ENCODE measurements at places on chromosomes 12 and 14.

DNA sequence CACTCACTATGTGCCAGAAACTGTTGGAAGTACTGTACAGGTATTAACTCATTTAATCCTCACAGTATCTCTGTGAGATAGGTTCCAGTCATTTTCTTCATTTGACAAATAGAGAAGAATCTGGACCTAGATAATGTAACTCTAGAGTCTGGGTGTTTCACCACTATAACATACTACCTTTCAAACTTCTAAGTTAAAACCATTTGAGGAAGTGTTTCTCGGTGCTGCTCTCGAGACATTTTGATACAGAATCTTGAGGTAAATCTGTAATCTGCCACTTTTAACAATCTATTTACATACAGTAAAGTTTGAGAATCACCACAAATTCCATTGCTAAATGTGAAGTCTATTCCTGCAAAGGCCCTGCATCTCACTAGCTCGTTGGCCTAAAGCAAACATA lies 8.8 kb downstream of the OLR1 start:
- no peak for DNase-seq

DNA sequence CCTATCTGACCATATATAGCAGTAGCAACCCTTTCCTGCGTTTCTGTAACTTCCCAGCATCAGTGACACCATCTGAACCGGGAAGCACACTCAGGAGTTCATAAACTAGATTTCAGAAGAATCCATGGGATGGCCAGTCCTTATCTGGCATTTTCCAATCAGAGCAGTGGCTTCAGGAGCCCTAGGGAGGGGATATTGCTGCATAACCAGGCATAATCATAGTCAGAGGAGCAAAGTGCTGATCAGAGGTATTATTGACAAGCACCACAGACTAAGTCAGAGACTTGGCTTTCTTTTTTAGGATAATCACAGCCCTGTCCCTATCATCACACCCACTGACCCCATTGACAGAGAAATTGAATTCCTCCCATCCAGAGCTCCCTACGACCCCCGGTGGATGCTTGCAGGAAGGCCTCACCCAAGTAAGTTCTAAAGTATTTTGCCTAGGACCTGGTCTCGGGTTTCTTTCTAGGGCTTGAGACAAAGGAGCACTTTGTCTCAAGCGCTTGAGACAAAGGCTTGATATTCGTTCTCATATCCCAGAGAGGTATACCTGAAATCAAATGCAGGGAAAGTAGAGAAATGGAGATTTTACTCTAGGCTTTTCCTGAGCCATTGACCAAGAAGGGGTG lies 55.1 kb downstream of the FOXN4 start:
- DNase-seq = no peak

- no peak for DNase-seq
These were observed 2.8 kb downstream of the ARHGEF40 start for GRCh38 chr14:21072781-21073339.

DNA sequence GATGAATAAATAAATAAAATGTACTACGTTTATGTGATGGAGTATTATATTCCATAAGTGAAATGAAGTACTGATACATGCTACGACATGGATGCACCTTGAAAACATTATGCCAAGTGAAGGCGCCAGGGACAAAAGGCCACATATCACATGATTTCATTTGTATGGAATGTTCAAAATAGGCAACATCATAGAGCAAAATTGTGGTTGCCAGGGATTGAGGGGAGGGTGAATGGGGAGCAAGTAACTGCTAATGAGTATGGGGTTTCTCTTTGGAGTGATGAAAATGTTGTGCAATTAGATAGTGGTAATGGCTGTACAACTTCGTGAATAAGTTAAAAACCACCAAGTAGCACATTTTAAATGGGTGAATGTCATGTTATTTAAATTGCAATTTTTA lies 132.8 kb downstream of the SLC38A4 start:
- no peak for DNase-seq

- no peak for DNase-seq
These were observed 6.7 kb upstream of the SSPN start for GRCh38 chr12:26188641-26189040.

DNA sequence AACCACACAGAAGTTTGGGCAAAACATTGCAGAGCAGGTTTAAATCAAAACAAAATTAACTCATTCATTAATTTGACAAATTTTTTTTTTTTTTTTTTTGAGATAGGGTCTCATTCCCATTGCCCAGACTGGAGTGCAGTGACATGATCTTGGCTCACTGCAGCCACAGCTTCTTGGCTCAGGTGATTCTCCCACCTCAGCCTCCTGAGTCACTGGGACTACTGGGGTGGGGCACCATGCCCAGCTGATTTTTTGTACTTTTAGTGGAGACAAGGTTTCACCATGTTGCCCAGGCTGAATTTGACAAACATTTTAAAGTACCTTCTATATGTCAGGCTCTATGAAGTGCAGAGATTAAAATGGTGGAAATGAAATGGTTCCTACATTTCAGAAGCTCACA lies 257.1 kb upstream of the NPAS3 start:
- no peak for DNase-seq

DNA sequence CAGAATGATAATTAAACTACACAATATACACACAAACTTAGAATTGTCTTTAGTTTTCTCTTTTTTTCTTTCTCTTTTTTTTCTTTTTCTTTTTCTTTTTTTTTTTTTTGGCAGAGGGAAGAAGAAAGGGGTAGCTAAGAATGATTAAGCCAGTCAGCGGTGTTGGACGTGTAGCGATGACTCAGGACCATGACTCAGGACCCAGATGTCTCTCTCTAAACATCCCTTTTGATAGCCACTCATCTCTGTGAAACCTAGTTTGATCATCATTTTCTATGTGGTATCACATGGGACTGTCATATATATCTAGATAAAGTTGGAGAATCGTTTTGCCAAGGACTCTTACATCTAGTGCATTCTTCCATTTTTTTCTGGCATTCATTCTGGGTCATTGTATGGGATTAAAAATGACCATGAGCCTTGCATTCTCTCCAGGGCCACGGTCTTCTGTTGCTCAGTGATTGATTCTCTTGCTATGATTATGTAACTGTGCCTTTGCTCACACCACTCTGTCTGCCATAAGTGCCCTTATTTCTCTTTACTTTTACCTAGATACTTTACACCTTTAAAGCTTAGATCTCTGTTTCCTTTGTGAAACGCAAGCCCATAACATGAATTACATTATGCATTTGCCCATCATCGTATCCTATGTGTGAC lies 26.6 kb upstream of the NRXN3 start:
- peak; percentile 2 for DNase-seq

GRCh38 chr12:2642896-2643425 lies 151.8 kb upstream of the FKBP4 start:
- no peak for DNase-seq

DNA sequence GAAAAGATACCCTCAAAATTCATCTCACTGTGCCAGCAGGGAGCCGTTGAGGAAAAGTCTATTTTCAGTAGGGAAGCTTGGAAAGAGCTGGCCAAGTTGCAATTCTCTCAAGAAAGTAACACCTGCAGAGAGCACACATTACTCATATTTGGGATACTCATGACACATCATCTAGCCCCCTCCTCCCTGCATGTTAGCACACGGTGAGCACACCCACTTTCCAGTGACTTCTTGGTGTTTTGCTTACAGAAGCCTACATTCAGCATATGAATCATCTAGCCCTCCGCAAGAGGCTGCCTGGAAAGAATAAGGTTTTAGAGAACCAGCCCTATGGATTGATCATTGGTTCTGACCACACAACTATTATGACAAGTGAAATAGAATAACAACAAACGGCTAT lies 124.5 kb downstream of the PTPRO start:
- DNase-seq = no peak

DNA sequence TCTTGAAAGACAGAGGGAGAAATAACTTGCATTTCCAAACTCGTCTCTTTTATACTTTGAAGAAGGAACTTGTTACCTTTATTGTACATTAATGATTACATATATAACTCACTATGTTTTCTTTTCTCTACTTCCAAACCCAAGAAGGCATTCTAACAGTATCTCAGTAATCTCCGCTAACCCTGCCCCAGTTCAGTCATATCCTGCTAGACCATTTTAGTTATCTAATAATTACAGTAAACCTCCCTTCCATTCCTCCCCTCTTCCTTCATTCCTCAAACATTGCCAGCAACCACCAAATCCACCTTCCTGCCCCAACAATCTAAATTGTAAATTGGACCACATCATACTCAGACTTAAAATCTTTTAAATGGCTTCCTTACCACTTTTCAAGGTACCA lies 30.6 kb downstream of the STK38L start:
- no peak for DNase-seq

GRCh38 chr14:50529288-50530179 lies 2.8 kb downstream of the MAP4K5 start:
- DNase-seq = no peak

- no peak for DNase-seq
These were observed 5.5 kb downstream of the HOXC10 start for GRCh38 chr12:53990311-53991076.

- DNase-seq = no peak
These were observed 71.5 kb downstream of the SCARB1 start for GRCh38 chr12:124792156-124792555.

DNA sequence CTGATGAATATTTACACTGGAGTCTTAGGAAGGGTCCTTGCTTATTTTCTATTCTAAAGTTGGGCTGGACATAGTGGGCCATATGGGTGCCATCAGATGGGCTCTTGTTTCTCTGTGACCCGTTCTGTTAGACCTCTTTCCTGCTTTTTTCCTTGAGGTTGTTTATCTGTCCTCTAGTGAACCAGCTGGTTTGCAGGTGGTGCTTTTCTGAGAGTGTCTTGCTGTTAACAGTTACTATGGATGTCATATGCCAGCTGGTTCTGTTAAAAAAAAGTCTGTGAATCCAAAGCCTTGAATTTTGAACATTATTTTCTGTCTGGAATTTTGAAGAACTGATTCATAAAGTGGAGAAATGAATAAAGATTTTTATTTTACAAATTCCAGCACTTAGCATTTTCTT lies 29.2 kb downstream of the ZC3H14 start:
- DNase-seq = no peak

DNA sequence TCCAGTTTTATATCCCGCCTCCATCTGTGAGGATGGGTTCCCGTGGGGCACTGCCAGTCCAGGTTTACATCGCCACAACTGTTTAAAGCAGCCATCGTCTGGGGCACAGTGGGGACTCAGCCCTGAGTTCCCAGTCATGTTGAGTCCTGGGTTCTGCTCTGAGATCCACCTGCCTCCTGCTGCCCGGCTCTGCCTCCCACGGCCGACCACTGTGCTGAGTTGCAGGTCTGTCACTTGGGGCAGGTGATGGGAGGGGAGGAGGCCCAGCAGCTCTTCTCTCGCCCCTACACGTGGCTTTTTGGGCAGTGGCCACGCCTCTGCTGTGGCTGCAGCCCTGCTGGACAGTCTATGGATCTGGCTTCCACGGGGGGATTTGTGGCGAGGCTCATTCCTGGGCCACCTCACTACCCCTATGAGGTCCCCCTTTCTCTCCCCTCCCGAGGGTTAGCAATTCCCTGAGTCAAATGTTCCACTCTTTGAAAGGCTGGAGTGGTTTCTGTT lies 143.0 kb downstream of the ADGRD1 start:
- no peak for DNase-seq

DNA sequence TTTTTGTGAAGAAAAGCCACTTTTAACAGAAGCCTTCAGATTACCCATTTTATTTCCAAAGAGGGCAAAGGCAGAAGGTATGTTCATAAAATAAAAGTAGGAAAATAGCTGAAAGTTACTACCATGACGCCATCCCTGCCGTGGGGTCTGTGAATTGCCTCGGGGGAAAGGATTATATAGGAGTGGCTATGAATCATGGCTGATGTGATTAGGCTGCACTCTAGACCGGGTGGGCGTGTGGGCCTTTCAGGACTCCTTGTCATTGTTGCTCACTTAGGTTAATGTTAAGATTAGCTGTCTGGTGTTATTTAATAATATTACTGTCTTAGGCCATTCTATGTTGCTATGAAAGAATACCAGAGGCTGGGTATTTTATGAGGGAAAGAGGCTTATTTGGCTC lies 195.5 kb downstream of the EGLN3 start:
- DNase-seq = no peak

GRCh38 chr12:54424224-54424623 lies 5.2 kb upstream of the ITGA5 start:
- DNase-seq = no peak

GRCh38 chr14:49051328-49052060 lies 534.7 kb downstream of the RPS29 start:
- no peak for DNase-seq

DNA sequence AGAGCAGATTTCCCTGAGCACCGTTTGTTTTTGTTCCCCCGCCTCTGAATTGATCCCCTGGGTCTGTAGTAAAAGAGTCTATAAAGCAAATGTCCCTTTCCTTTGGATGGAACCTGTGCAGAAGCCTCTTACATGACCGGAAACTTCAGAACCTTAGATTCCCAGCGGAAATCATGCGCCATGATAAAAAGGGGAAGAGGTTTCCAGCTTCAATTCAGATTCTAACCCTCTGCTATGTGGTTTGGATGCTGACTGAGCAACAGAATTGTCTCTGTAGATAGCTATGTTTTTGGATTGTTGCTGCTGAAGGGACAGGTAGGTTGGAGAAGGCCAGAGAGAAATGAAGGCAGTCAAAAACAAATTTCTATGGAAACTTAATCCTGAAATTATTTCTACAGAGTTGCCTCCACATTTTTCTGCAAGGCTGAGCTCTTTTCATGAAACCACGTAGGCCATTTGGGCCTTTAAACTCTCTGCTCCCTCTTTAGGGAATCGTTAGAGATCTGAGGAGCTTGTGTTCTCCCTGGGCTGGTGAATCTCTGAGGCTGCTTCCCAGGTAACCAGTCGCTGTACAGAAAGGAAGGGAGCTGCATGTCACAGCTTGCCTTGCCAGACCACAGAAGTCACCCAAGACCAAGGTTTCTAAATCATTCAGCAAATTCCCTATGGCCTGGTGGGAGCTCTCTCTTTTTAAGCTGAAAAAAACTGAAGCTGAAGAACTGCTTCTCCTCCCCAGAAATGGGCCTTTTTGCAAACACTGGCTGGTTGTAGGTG lies 28.7 kb upstream of the OR10P1 start:
- no peak for DNase-seq

- DNase-seq = no peak
These were observed 12.6 kb downstream of the SLC25A29 start for GRCh38 chr14:100293497-100294212.

DNA sequence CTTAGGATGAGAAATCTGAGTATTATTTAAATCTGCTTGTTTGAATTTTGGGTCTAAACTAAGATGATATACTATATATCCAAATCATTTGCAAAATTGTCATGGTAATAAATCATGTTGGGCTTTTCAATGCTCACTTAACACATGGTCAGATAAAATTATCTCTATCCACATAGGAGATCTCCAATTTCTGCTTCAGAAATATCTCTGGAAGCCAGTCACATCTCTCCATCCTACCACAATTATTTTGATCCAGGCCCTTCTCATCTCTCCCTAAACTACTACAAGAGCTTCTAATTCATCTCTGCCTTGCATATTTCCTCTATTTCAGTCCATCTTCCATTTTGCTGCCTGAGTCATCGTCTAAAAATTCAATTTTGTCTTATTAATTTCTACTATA lies 3.8 kb downstream of the DCN start:
- DNase-seq = no peak

- no peak for DNase-seq
These were observed 63.4 kb upstream of the KITLG start for GRCh38 chr12:88643685-88644084.
